Activated CD4-positive, CD25-positive, alpha-beta regulatory T cell (primary cell): ENCODE measurements at places on chromosomes 1 and 21.

GRCh38 chr1:39524171-39524570 is 32.7 kb downstream of the BMP8A start:
- no peak for DNase-seq

DNA sequence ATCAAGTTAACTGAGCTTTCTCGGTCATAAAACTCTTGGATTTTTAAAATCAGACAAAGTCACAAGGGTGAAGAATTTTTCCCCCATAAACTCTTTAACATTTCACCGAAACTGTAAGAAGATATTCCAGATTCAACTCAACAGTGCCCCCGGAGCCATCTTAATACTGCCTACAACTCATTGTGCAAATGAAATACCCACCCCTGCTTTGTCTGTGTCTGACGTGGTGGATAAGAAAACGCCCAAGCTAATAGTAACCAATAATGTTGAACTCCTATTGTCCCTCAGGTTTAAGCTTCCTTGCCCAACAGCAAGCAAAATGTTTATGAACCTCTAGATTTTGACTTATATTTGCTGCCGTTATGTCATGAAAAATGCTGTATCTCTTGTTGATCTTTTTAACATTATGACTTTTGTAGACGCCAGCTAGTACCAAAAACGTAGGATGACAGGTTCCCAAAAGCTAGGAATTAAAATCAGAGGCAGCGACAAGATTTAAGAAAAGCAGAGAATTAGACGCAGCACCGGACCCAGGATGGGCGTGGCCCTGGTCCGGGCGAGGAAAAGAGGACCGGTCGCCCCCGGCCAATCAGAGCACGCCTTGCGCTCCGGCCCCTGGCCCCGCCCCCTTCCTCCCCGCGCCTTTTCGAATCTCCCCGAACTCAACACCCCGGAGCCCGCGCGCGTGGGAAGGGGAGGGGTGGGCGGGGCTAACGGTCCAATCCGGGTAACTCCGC is 1.1 kb downstream of the STMN1 start:
- DNase-seq, result peak; percentile 91

DNA sequence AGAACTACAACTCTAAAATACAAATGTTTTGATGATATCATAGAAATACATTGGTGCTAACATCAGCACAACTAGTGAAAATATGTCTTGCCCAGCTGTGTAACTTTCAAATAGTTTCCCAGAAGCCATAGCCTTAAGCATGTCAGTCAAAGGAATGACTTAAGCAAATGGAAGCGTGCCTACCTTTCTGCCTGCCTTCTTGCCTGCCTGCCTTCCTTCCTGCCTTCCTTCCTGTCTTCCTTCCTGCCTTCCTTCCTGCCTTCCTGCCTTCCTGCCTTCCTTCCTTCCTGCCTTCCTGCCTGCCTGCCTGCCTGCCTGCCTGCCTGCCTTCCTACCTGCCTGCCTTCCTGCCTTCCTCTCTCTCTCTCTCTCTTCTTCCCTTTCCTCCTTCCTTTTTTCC is 104.0 kb downstream of the PBX1 start:
- no peak for DNase-seq

- no peak for DNase-seq
Observed at GRCh38 chr21:37281579-37281978, 14.4 kb upstream of the VPS26C start.

DNA sequence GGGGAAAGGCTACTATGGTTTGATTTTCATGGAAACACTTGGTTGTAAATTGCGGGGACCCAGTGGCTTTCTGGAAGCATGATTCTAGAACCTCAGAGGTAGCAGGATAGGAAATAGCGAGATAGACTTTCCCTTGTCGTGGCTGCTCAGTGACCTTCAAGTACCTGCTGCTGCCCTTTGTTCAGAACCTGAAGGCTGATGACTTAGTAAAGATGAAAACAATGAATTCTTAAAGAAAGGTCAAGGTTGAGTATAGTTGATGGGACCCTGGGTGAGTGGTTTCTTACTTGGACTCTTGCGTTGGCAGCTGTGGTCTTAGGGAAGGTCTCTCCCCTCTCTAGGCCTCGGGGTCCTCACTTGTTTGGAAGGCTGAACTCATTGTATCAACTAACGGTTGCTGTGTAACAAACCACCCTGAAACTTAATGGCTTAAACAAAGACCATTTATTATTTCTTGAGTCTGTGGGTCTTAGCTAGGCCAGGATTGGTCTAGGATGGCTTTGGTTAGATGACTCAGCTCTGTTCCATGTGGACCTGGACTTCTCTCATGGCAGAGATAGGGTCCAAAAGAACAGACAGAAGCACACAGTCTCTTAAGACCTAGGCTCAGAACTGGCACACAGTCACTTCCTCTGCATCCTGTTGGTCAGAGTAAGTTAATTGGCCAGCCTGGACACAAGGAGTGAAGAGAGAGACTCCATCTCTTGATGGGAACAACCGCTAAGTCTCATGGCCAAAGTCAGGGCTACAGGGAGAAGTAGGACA is 89.2 kb upstream of the SELENON start:
- DNase-seq, result no peak
